Left renal cortex interstitium (tissue), 4 donors: ENCODE measurements at places on chromosomes 7 and 10.

- no peak for DNase-seq
These were observed 35.9 kb downstream of the MICALL2 start for GRCh38 chr7:1423264-1423811.

DNA sequence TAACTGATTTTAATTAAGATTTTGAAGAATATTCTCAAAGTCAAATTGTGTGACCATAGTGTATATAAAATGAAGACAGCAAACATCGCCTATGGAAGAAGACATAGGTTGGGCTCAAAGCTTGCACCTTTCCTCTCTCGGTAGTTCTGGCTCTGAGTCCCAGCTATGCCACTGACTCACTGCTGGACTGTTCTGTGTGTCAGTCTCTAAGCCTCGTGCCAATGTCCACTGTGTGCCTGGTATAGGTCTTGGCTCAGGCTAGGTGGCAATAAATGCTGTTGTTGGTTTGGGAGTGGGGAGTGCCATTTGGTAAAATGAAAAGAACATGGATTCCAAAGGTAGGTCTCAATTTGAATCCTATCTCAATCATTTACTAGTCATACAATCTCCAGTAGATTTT, 137.5 kb upstream of the RHEB start:
- DNase-seq = no peak

DNA sequence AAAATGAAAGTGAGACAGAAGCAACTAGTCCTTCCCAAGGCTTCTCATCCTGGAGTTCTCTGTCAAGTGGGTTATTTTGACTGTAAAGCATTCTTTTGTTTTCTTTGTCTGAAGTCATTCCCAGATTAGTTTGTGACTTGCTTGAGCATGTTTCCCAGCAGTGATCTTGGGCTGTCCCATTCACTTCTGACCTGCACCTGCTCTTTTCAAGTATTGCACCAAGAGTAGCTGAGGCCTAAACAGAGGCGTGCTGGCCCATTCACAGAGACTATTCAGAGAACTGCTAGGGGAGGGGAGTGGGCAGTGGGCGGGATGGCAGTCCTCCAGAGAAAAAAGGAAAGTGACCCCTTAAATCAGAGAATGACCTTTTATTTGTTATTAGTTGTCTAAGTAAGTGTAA, 61.3 kb downstream of the CACNA2D1 start:
- no peak for DNase-seq

DNA sequence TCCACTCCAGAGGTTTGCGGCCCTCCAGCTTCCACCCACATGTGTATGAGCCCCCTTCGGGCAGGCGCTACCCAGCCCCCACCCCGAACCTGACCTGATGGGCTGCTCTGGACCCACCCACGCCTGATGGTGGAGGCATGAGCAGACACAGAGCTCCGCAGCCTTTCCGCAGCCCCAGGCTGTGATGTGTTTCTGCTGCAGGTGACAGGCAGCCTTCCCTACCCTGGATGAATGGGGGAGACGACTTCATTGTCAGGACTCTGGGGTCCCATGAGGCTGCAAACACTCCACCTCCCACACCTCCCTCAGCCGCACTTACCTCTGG, 61.2 kb downstream of the OAT start:
- DNase-seq = no peak

GRCh38 chr7:151795168-151795811, 81.6 kb downstream of the PRKAG2 start:
- DNase-seq = no peak

DNA sequence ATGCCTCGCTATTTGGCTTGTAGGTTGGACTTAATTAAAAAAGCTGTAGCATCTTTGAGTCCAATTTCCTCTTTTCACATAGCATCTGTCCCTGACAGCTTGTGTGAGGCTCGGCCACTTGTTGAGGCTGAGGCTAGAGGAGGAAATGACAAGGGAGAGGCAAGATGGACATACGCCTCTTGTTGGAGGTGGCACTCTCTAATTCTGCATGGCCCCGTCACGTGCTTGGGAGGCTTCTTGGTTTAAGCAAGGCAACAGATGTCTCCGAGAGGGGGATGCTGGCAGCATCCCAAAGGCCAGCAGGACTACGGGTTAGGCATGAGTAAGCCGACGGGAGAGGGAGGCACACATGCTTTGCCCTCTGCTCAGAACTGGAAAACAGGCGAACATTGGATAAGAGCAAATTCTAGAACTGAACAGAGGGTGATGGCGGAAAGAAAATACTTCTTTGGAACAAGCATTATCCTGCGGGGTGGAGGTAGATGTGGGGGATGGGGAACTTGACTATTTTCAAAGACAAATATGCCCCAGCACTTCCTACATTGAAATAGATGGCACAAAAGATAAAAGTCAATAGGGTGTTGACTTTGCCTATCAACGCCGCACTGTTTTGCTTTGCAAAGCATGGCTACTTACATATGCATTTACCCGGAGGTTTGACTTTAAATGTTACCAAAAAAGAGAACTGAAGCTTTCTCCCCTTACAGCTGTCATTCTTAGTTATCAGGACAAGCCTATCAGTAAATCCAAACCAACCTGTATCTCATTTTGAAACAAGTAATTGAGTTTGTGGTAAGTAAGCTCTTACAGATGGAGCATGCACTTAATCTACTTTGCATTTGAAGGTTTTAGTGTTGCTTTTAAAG, 94.8 kb downstream of the CHN2 start:
- no peak for DNase-seq

DNA sequence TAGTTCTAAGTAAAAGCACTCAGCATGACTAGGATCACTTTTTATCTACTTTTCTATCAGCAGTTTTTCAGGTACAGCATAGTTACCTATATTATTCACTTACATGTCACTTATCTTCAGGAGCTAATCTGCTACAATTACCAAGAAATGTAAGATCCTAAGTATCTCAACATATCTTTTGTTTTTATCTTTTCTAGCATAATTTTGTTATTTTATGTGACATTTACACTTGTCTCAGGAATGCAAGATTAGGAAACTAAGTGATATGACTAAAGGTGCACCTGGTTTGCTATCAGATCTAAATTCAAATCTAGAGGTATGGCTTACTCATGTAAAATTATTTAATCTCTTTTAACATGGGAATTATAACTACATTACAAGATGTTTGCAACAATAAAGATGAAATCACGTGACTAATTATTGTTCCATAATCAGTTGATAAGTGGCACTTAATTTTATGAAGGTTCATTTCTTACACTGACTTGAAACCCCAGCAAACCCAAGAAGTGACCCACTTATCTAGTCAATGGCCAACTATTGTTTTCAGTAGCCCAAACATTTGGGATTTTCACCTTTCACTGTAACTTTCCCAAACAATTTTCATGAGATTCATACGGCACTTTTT, 390.3 kb upstream of the PCDH15 start:
- no peak for DNase-seq

- no peak for DNase-seq
These were observed 30.4 kb upstream of the DDC start for GRCh38 chr7:50595491-50596102.

GRCh38 chr7:32659853-32660252, 164.6 kb downstream of the AVL9 start:
- DNase-seq = no peak

DNA sequence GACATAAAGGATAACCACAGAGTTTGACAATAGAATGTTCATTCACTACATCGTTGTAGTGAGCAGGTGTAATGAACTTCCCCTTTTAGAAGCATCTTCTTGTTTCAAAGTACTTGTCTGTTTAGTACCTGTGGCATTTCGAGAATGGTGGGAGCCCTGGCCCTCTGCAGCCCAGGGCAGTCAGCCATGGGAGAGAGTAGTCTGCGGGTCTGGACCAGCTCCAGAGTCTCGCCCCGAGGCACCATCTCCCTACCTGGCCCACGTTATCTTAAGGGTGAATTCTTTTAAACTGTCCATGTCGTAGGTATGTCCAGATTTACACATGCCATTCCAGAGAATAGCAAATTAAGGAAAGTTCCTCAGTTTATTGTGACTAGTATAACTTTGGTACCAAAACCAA, 99.7 kb downstream of the BMPR1A start:
- no peak for DNase-seq

DNA sequence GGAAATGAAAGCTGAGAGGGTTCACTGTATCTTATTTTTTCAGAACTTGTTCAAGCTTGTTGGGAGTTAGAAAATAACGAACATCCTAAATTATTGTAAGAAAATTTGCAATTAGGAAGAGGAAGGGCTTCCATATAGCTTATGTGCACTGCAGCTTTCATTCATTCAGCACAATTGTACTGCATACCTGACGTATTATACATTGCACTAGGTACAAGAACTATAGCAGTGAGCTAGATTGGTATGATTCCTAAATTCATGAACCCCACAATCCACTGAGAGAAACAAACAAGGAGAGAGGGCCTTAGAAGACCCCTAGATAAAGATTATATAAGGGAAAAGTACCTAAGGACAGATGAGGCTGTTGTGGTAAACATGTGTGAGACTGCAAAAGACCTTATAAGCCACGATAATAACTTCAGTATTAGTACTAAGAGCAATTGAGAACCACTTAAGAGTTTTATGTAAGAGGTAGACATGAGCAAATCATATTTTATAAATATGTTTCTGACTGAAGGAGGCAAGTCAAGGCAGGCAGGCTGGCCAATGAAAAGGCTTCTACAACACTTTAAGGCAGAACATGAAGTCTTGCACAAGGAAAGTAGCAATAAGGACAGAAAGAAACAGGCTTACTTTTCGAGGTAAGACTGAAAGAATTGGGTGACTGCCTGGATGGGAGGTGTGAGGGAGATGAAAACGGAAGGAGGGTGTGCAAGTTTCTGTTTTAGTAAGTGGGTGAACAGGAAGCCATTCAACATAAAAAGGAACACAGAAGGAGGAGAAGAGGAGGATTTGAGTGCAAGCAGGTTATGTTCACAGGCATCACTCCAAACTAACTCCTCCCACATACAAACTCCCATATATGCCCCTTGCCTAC, 77.9 kb upstream of the LRRN3 start:
- no peak for DNase-seq

DNA sequence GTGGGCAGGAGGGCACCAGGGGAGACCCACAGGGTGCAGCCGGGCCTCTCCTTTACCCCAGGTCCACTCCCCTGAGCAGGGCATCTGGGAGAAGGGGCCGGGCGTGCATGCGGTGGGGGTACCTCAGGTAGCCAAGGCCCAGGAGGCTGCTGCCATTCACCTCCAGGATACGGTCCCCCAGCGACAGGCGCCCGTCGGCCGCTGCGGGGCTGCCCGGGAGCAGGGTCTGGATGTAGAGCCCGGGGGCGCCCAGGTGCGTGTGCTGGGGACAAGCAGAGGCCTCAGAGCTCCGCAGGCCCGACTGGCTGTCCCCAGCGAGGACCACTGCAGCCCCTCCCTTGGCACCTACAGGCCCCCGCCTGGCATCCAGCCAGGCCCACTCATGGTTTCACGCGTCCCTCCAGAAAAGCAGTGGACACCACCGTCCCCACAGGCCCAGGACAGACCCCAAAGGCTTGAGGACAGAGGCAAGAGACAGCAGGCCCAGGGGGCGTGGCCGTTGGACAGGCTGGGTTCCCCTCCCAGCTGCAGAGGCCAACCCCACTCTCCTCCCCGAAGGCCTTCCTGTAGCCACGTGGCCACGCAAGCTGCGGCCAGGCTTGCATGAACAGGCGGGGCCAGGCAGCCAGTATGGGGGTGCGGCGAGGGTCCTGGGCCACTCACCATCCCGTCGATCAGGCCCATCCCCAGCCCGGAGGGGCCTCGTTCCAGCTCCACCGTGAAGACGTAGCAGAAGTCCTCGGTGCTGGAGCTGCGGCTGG, 24.3 kb downstream of the AP5Z1 start:
- DNase-seq = no peak

GRCh38 chr10:3874990-3875841, 90.2 kb upstream of the KLF6 start:
- DNase-seq = no peak

GRCh38 chr10:52451817-52452216, 137.7 kb downstream of the DKK1 start:
- DNase-seq = no peak

DNA sequence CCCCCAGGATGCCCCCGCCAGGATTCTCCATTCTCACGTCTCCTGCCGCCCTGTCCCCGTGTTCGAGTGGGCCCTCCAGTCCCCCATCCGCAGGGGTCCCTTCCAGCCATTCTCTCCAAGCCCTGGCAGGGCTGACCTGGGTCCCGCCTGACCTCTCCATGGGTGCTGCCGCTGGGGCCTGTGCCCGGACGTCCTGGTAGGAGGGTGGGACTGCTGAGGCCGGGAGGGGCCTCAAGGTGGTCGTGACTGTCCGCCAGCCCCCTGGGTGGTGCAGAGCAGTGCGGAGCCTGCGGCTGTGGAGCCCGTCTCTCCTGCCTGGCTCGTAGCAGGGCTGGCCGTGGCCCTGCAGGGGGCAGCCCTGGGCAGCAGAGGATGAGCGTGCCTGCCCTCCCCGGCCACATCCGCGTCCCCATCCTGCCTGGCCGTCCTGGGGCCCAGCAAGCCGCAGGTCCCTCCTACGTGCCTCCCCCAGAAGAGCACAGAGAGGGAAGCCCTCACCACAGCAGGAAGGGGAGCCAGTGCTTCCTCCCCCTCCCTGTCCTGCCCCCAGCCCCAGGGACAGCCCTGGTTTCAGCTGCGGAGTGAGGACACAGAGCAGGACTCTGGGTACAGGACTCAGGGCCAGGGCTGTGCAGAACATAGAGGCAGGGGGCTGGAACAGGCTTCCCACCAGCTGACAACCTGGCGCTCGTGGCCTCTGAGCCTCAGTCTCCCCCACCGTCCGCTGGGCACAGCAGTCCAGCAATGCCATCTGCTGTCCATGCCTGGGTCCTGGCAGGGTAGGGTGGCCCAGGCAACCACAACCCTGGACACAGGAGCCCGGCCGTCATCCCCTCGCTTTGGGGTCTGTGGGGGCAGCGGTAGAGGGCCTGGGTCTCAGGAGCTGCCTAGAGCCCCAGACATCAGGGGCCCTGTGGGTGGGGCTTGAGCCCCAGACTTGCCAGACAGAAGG, 1.5 kb upstream of the GRIFIN start:
- DNase-seq = no peak
